ENCODE measurements at places on chromosomes 1 and 21. TPM values are rescaled to one million over a fixed set of nuclear protein-coding genes. Genes with fewer than 3 reads are reported as not detected.

DNA sequence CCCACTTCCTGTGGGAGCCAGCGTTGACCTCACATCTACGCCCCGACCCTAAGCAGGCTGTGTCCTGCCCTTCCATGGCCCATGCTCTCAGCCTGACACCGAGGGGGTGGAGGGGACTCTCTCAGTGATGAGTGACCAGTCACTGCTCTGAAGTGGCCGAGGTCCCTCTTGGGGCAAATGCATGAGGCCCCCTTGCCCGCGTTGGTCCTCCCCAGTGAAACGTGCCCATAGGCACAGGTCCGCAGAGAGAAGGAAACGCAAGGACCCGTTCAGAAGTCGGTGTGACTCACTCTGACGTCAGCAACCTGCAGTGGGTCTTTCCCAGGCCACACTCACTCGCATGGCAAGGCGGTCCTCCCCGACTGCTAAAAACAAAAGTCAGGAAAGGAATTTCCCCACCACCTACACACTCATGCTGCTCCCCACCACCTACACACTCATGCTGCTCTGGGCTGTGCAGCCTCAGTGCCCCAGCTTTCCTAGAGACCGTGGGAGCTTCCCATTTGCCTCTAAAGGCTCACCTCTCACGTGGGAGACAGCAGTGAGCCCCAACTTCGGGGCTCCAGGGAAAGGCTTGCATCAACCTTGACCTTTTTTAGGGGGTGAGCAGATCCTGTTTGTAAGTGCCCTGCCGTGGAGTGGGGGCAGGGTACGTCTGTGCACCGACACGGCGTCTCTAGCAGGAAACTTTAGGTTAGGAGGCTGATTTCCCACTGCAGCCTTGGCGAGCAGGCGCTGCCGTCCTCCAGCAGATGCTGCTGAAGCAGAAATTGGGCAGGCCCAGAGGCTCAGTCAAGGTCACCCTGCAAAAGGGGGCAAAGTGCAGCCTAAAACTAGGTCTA lies 11.4 kb downstream of the UBASH3A start:
- H3K36me3 ChIP-seq, result peaks cover 97% of the 10 kb centered on the region
- no peaks in the 10 kb centered on the region for H3K27me3 ChIP-seq
- H3K4me1 ChIP-seq, result no peaks in the 10 kb centered on the region
- DNase-seq, result no peak
- no peak overlapping the region for H3K4me3 ChIP-seq

LCA5L gene
- total RNA-seq, result 1.6 TPM

DNA sequence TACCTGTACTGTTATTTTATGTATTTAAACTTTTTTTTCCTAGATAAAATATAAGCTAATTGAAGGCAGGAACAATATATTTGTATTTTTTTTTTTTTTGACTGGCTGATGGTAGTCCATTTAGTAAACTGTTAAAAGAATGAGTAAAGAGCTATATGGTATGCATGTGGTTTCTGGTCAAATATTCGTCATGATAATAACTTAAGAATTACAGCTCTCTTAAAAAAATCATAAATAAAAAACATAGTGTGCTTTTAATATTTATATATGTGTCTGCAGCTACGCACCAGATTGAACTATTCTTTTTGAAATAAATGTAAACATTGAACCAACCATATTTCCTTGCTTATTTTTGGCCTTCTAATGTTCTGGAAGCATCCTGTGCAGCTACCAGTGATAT lies 272.3 kb upstream of the C1orf105 start:
- DNase-seq, result no peak
- no peak overlapping the region for H3K27ac ChIP-seq
- H3K27me3 ChIP-seq, result no peaks in the 10 kb centered on the region

DNA sequence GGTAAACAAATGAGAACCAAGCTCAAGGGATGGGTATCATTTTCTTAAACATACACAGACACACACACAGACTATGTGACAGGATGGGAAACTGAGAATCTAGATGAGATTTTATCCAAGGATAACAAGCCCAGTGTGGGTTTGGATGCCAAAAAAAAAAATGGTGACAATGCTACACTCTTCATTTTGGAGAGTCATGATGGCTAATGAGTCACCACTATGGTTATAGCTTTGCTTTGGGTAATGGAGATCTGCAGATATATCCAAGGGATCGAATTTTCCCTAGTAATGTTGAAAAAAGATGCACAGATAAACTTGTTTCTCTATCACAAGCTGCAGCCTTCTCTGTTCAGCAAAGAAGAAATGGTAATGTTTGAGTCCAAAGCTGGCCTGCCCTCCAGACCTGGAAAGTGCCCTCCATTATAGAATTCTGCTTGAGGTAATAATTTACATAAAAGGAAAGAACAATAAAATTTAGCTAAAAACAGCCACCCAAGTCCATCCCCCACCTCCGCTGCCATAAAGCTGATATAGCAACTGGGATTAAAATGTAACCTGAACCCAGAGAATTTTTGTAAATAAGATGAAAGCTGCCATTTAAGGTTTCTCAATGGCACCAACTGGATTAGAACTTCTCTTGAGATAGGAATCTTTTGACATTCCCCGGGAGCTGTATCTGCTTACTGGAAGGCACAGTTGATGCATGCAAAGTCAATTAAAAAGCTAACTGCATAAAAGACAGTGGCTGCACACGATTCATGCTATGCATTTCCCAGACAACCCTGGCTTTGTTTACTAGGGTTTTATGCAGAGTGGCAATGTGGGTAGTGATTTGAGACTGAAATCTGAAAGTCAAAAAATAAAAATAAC lies 395.2 kb upstream of the LYPLAL1 start:
- DNase-seq, result no peak
- H3K27ac ChIP-seq, result no peak overlapping the region
- no peaks in the 10 kb centered on the region for H3K36me3 ChIP-seq
- H3K4me1 ChIP-seq, result no peaks in the 10 kb centered on the region
- no peaks in the 10 kb centered on the region for H3K27me3 ChIP-seq
- no peak overlapping the region for H3K4me3 ChIP-seq

DNA sequence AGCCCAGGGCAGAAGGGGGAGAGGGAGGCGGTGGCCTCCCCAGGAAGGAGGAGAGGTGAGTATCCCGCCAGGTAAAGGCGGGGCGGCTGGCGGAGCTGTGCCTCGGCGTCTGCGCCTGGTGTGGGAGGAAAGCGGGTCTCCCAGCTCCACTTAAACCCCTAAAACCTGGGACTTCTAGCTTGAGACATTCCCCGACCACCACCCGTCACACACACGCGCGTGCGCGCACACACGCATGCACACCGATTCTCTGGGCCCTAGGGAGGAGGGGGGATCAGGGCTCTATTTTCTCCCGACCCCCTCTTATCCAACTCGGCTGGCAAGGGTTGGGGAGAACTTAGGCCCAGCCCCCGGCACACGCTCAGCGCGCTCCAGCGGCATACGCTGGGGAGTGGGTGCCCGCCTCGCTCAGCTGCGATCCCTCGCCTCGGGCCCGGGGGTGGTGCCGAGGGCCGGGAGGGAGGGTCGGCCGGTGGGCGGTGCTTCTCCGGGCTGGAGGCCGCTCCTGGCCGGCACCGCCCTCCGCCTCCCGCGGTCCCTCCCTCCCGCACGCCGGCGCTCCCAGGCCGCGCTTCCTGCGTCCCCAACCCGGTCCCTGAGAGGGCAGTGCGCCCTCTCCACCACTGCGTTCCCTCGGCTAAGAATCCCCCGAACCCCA lies at the start of gene TMEM51:
TMEM51 (plus strand) TSS at position 564 of the 658 bp plus-strand sequence. CDS start 61,341 bp downstream, outside the sequence.
- no peaks in the 10 kb centered on the region for H3K36me3 ChIP-seq
- no peak for DNase-seq
- H3K4me1 ChIP-seq, result peaks cover 48% of the 10 kb centered on the region
- H3K27ac ChIP-seq, result peak within 1 kb of the TSS; percentile 53
- peak within 1 kb of the TSS; percentile 24 for H3K4me3 ChIP-seq
- peaks cover 37% of the 10 kb centered on the region for H3K27me3 ChIP-seq

- H3K4me1 ChIP-seq, result peaks cover 5% of the 10 kb centered on the region
- no peak overlapping the region for H3K4me3 ChIP-seq
- no peaks in the 10 kb centered on the region for H3K27me3 ChIP-seq
These were observed 46.6 kb downstream of the MYOM3 start for GRCh38 chr1:24065304-24065703.
